Stimulated activated CD8-positive, alpha-beta memory T cell treated with anti-CD3 and anti-CD28 coated beads, Interleukin-15, amount 100 ng/mL, for 4 hours (primary cell): ENCODE measurements at places on chromosomes 2 and 18.

GRCh38 chr2:54879598-54880332, 156.3 kb downstream of the EML6 start:
- no peak for DNase-seq

GRCh38 chr2:207483477-207483876, 46.3 kb upstream of the CREB1 start:
- no peak for DNase-seq

GRCh38 chr2:14633461-14634181, 1.1 kb downstream of the LRATD1 start:
- no peak for DNase-seq

- DNase-seq = no peak
Measured at GRCh38 chr2:166700079-166700478, 188.2 kb upstream of the XIRP2 start.

DNA sequence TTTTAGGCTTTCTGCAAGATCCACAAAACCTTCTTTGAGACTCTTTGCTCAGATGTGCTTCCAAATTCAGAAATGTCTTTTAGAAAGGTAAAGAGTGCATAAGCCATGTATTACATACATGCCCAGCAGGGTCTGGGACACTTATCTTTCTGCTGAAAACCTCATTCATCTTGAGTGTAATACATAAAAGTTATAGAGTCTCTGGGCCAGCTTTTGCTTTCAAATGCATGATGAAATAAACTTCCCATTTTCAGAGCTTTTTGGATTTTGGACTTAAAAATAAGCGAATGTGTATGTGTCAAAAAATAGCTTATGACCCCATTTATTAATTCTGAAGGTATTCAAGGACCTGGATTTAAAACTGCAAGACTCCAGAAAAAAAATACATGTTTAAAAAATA, 8.0 kb downstream of the CYRIA start:
- no peak for DNase-seq

GRCh38 chr18:46767217-46767616, 10.4 kb upstream of the ST8SIA5 start:
- no peak for DNase-seq

DNA sequence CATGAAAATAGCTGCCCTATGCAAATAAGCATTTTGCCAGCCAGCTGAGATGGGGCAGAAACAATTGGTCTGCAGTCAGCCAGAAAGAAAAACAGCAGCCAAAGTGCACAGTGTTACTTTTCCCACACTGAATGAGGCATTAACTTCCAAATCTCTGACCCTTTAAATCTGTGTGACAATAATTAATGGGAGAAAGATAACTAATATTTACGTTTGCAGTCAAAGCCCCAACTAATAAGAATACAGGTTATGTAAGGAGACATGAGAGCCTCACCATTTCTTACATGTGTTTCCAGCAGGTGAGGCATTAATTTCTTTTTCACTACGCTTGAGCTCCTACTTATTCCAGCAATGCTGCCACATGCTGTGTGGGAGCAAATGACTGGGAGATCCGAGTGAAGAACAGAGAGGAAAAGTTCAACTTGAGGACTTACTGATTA, 339.0 kb downstream of the SATB2 start:
- DNase-seq = no peak

DNA sequence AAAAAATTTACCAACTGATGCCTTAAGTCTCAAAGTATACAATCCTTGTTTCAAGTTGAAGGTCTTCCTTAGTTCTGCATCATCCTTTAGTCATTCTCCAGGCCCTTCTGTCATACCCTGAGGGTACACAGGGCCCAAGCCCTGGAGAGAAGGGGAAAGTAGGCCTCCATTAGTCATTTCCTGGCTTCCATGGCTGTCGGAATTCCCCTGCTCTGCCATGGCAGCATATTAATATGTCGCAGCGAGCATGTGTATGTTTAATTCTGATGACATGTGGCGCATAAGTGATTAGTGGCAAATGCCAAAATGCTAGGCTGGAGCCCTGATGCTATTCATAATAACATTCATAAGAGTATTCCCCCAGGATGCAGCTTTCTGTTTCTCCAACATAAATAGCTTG, 22.1 kb downstream of the GPR39 start:
- no peak for DNase-seq

GRCh38 chr18:24516261-24516660, 55.8 kb downstream of the HRH4 start:
- no peak for DNase-seq

DNA sequence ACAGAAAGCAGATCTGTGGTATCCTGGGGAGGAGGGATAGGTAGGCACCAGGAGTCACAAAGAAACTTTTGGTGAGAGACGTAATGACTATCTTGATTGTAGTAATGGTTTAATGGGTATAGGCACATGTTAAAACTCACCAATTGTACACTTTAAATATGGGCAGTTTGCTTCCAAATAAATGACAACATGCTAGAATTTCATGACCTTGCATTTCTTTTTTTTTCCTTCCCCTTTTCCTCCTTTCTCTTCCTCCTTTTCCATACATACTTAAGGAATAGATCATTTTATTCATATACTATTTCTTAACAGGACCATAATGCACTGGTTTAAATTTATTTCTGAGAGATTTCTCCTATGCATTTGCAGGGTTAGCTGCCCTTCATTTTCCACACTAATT, 341.8 kb downstream of the TMEM182 start:
- no peak for DNase-seq

- peak; percentile 65 for DNase-seq
Measured at GRCh38 chr2:96485751-96486651, 19.2 kb downstream of the NEURL3 start.

GRCh38 chr2:22950431-22950830, 434.5 kb upstream of the KLHL29 start:
- DNase-seq = no peak

GRCh38 chr2:232389327-232389726, 10.8 kb downstream of the ALPP start:
- no peak for DNase-seq

- DNase-seq = no peak
Measured at GRCh38 chr2:239943991-239944631, 81.0 kb downstream of the NDUFA10 start.

DNA sequence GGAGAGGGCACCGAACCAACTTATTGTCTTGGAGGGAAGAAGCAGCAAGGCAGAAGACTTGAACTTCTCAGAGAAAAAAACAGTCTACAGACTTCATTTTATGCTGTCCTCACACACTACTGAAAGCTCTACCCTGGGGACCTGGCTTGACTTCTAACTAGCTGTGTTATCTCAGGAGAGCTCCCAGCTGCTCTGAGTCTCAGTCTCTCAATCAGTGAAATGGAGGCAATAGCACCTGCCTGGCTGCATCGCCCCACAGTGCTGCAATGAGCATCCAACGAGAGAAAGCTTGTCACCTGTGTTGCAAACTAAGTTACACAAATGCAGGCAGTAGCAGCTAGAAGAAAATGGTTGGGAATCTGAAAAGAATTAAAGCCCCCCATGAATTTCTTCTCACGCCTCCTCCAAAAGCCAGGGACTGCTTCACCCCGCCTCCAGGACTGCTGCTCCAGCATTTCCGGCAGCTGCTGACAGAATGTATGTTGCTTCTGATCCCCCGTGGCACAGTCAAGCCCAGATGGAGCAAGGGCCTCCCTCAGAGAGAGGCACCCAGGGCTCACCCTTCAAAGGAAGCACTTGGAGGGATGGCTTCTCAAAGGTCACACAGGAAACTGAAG, 116.3 kb downstream of the BCL11A start:
- no peak for DNase-seq

DNA sequence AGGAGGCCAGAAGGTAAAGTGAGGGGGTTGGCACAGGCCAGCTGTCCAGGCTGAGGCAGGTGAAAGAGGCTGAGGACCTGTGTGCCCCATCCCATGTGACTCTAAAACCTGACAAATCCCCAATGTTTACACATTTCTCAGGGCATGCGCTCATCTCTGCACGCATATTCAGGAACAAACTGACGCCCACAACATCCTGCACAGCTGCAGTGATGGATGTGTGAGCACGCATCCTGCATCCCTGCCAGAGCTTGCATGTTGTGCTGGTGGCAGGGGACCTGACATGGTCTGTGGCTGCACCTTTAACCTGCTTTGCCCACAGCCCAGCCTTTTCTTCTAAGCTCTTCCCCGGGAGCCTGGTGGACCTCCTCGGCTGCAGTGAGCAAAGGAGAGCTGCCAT, 83.1 kb downstream of the FBXO15 start:
- DNase-seq = no peak

DNA sequence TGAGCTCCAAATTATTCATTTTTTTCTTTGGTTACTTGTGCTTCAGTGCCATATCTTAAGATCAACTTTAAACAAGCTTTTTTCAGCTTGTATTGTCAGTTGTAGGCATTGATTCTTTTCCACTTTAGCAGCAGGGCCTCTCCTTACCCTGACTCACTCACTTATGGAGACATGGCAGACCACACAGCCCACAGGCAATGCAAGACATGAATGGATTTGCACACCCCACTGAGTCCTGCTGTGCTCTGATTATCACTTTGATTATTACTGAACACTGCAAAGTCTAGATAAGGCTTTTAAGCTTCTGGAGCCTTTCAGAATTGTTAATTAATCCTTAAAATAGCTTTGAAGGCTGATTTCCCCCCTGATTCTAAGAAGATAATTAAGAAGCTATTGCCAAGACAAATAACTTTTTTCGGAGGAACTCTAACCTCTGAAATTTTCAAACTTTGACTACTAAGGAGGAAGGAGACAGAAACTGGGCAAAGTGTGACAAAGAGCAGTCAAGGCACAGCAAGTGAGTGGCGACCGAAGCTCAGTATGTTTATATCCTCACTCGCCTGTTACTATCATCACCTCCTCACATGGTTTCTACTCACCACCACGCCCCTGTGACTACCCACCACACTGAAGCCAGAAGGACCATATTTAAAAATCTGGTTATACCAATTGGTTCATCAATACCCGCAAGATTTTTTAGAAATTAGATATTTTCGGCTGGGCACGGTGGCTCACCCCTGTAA, 43.3 kb downstream of the CACNB4 start:
- no peak for DNase-seq

DNA sequence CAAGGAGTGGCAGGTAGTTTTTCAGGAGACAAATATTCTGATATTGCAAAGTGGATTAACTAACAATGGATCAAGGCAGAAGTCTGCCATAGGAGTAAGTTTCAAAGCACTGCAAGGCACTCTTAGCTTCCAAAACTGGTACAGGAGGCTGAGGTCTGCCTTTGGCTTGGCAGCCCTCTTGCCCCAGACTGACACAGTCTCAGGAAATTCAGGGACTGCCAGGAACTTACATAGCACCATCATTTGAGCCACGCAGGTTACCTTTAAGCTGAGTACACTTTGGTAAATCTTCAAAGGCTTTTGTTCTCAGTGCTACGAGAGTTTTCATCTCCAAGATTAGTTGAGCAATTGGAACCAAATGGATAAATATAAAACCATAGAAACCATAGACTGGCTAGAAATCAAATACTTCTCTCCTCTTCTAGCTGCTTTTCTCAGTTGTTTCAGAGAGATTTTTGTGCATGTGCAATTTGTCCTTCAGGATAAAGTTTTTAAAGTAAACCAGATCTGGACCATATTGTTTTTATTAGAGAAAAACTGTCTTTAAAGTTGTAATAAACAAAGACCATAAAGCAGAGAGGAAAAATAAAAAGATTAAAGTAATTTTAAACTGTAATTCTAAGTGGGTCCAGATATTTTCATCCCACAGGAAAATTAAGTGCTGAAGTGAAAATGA, 18.8 kb downstream of the ANKRD29 start:
- DNase-seq = no peak

- DNase-seq = no peak
Measured at GRCh38 chr2:27042159-27042661, 9.3 kb upstream of the AGBL5 start.

GRCh38 chr2:65710779-65711295, 278.4 kb upstream of the SPRED2 start:
- no peak for DNase-seq

DNA sequence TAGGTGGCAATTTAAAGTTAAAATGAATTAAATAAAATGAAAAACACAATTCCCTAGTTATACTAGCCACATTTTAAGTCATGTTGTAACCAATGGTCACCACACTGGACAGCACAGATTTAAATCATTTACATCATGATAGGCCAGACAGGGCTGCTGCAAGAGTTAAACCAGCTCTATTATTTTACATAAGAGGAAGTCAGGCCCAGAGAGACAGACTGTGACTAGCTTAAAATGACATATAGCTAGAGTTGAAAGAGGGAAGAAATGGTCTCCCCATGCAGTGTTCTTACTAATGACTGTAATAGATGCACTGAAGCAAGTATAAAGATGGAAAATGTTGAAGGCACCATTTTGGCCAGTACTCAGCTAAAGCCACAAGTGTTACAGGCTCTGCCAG, 69.6 kb downstream of the SLC66A3 start:
- no peak for DNase-seq

DNA sequence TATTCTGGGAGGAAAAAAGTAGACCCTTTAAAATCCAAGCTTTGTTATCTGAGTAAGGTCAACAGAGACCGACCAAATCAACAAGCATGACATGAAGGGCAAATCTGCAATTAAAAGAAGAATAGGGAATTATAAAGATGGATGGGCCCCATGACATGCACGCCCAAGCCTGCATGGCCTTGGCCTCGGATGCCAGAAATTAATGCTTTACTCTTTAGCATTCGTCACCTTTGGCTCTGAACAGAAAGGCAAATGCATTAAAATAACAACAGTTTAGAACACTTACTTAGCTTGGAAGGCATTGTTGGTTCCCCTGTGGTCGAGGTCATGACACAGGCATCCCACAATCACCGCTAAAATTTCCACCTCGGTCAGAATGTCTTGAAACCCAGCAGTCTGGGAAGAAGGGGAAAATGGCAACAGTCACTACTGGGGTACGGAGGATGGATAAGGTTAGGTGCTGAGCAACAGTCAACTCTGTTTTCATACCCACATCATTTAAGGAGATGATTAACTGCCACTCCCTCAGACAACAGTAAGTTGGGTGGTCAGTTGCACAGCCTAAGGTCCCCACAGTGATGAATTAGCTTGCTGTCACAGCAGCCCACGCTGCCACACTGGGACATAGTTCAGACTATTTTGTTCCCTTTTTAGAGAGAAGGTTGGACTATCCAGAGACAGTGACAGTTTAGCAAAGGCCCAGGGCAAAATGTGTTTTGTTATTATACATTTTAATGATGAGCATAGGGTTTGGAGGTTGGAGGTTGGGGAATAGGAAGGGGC, 319.1 kb downstream of the AGPS start:
- DNase-seq = no peak

GRCh38 chr2:221708902-221709301, 136.8 kb upstream of the EPHA4 start:
- DNase-seq = no peak

GRCh38 chr18:79071503-79072210, 2.5 kb downstream of the ATP9B start:
- DNase-seq = no peak
